Fibroblast of skin of scalp (primary cell): ENCODE measurements at places on chromosomes 1 and 21.
A peak's percentile ranks its signal among the peaks of the same experiment; 100 is the strongest.

GRCh38 chr21:25292396-25292795 is 314.9 kb downstream of the MRPL39 start:
- DNase-seq, result no peak

DNA sequence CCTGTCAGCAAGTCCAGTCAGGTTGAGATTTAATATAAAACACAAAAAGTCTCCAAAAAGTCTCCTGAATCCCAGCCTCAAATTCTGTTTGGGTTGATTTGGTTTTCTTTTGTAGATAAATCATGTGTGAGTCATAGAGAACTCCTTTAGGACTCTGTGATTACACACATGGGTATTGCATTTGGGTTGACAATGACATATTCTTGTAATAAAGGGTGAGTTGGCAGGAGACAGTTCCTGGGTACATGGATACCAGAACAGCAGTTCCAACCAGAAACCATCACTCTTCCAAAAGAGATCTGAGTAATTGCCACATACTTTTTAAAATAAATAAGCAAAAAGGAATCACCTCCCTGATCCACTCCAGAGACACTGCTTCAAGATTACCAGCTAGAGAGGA is 8.9 kb downstream of the CR2 start:
- DNase-seq, result peak; percentile 1

DNA sequence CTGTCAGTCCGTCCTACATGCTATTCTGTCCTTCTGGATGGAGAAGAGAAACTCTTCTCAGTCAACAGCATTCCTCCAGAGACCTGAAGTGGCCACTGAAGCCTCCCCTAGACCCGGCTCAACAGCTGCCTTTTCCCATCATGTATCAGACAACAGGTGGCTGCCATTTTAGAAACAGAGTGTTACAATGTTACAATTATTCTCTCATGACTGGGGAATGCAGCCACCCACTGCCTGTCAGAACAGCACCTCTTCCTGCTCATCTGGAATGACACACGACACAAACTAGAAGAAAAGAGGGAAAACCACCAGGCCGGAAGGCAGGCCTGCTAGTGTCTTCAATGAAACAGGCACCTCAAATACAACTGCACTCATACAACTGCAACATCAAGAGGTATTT is 105.3 kb downstream of the PGBD5 start:
- no peak for DNase-seq

- DNase-seq, result no peak
Observed at GRCh38 chr1:229874609-229875008, 192.4 kb upstream of the GALNT2 start.

- DNase-seq, result no peak
Observed at GRCh38 chr1:15286452-15286851, 39.4 kb downstream of the FHAD1 start.

- DNase-seq, result no peak
Observed at GRCh38 chr1:107254306-107254705, 113.5 kb downstream of the NTNG1 start.

DNA sequence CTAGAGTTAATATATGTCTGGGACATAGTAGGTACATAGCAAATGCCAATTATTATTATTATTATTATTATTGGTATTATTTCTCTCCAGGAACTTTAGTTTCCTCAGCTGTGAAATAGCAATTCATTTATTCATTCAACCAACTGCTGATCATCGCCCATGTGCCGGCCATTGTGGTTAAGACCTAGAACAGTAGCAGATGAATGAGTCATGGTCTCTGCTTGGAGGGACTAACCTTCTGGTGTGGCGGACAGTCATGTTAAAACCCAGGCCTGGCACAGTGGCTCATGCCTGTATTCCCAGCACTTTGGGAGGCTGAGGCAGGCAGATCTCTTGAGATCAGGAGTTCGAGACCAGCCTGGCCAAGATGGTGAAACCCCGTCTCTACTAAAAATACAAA is 23.8 kb upstream of the LDLRAP1 start:
- DNase-seq, result peak; percentile 77

GRCh38 chr1:50822035-50822776 is 137.9 kb downstream of the FAF1 start:
- peak; percentile 9 for DNase-seq

DNA sequence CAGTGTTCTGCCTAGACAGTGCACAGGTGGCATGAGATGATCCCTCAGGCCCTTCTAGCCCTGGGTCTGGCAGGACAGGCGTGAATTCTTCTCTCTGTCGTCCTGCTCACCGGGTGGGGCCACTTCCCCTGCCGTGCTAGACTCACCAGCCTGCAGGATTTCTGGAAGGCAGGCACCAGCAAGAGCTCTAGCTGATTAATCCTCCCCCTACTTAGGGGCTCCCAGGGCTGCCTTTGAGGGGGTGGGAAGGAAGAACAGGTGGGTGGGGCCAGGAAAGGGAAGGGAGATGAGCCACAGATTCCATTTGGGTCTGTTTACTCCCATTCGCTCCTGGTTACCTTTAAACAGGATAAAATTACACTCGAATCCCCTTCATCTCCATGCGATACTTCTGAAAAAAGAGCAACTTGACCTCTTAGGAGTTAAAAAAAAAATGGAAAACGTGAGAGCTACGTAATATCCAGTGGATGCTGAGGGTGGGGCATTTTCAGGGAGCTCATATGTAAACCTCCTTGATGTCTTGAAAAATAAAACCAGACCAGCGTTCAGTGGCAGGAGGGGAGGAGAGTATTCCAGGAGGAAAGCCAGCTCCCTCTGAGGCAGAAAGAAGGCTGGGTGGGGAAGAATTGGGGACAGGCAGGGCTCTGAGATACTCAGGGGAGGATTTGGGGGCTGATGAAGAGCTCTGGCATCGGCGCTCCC is 665.5 kb downstream of the PTPRU start:
- DNase-seq, result no peak

GRCh38 chr1:38031513-38031866 is 15.1 kb downstream of the POU3F1 start:
- DNase-seq, result no peak

- peak; percentile 87 for DNase-seq
Observed at GRCh38 chr1:46179138-46180081, 3.1 kb upstream of the P3R3URF start.

DNA sequence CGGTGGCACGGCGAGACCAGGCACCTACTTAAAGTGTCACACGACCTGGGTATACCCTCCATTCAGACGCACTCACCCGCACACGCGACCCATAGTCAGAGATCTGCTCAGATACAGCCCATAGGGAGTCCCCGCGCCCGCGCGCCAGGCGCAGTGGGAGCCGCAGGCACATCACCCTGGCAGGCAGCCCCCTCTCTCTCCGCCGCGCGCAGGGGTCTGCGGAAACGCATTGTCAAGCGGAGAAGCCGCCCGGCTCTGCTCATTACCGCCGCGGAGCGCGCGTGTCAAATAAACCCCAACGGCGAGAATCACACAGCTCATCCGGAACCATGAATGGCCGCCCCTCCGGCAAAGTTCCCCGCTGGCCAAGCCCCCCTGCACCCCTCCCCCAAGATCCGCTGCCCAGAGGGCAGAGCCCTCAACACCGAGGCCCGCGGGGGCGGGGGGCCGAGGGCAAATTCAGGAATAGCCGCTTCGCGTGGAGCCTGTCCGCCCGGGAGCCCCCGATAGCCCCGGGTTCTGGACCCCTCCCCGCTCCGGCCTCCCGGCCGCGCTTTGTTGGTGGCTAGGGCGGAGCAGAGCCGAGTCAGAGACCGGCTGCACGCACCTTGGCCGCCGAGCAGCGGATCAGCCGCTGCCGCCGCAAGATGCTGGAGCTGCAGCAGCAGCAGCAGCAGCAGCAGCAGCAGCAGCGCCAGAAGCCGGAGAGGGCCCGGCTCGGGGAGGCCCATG is 522 bp downstream of the LRP8 start:
- peak; percentile 17 for DNase-seq

GRCh38 chr1:239814306-239814881 is 277.3 kb upstream of the FMN2 start:
- peak; percentile 83 for DNase-seq

- no peak for DNase-seq
Observed at GRCh38 chr1:207903767-207904166, 7.2 kb downstream of the CD34 start.
